ENCODE measurements at places on chromosomes 2 and 18.

- DNase-seq = no peak
These were observed 44.3 kb downstream of the CYRIA start for GRCh38 chr2:16621316-16621715.

GRCh38 chr2:64114912-64115277 is 29.3 kb downstream of the PELI1 start:
- DNase-seq = no peak

DNA sequence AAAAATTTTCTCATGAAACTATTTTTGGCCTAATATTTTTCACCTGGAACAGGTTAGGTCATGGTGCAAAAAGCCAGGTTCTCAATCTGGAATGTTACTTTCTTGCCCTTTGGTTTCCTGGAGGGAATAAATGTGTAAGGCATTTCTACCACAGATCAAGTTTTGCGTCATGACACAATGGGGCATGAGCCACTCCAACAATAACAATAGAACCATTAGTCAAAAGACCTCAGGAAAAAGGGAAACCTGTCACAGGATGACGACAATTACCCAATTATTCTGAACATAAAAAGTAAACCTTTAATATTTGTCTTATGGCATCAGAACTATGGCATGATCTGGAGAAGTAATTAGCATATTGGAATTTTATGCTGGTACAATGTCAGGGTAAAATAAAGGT is 88.2 kb upstream of the HNRNPA3 start:
- no peak for DNase-seq

- no peak for DNase-seq
These were observed 7.5 kb upstream of the RNF144A start for GRCh38 chr2:6909431-6910385.

- DNase-seq = no peak
These were observed 48.9 kb downstream of the LAMA3 start for GRCh38 chr18:23738151-23738550.

GRCh38 chr18:4130734-4131719 is 324.1 kb downstream of the DLGAP1 start:
- DNase-seq = no peak

GRCh38 chr2:65320946-65321345 is 93.3 kb downstream of the ACTR2 start:
- DNase-seq = no peak

DNA sequence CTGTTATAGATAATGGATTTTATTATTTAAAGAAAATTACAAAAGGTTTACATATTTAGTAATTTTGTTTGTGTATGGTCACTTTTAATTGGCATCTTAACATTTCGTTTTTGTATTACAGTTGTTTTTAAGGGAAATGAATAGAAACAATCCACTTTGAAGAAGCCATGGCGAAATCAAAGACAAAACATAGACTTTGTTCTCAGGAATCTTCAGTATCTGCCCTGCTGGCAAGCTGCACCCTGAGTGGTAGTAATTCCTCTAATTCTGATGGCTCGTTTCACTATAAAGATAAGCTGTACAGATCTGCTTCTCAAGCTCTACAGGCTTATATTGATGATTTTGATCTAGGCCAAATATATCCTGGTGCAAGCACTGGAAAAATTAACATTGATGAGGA is 2.7 kb downstream of the C18orf54 start:
- no peak for DNase-seq

- no peak for DNase-seq
These were observed 49.3 kb upstream of the DNAJC10 start for GRCh38 chr2:182666674-182667314.

DNA sequence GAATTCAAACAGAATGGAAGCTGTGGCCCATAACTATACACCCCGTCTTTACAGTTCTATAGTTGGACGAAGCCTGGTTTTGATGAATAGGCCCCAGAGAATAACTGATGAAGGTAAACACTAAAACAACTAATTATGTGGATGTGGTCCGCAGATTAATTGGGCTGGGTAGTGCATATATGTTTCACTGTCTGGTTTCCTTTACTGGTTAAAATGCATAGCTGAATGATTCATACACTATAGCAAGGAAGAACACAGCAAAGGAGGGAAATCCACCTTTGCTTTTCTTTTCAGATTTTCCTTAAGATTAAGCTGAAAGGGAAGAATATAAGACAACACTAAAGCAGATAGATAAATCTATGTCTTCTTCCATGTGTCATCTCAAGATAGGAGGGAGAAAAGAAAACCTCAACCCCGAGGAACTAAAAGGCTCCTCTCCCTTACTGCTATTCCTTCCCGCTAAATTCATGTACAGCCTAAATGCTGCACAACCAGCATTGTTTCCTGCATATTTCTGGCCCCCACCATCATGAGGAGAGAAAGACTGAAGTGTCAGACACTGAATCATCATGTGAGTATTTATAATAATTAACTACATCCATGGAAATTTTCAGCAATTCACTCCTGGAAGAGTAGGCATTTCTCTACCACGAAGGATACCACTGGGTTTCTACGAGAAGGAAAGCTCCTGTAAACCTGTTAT is 297.1 kb upstream of the CCDC68 start:
- no peak for DNase-seq

DNA sequence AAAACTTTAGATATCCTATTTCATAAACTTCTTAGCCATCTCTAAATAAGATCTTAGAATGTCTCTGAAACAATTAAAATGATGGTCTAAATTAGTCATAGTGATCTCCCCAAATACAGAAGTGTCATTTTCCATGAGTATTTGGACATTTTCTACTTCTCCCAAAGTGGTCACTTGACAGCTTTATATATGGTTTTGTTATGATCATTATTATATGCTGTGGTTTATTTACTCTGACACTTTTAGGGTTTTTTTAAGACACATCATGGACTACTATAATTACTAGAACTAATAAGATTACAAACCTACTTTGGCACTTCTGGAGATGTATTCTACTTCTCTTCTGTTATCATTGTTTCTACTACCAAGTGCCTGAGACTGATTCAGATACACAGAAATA is 47.1 kb downstream of the SLC25A12 start:
- no peak for DNase-seq

DNA sequence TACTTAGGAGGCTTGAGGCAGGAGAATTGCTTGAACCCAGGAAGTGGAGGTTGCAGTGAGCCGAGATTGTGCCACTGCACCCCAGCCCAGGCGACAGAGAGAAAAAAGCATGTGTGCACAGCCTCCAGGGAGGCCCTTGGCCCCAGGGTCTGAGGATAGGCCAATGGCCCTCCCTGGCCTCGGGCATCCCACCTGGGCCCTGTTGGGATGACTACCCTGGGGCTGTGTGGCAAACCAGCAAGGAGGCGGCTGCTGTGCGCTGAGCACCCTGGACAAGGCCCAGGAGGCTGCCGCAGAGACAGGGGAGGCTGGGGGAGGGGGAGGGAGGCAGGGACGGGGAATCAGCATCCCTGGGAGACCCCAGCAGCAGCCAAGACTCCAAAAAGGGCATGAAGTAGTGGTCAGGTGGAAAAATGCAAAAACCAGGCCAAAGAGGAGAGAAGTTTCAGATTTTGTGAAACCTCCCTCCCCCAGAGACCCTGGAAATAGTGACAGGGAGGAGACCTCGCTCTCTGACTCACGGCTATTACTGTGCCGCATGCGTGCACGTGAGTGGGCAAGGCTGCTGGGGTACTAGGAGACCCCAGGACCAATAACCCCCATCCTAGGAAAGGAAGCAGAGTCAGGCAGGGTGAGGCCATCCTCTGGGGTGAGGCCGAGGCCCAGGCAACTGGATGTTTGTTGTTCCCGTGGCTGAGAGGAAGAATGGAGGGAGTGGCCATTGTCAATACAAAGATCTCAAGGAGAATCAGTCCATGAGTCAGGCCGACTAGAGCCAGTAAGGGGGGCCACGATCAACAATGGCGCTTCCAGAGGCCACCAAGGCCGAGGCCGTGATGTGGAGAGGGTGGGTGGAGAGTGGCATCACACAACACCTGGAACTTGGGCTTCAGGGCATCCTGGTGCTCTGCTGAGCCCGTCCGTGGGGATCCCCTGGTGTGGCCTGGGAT is 16.0 kb upstream of the B3GNT7 start:
- DNase-seq = no peak

- DNase-seq = no peak
These were observed 14.9 kb upstream of the LCT start for GRCh38 chr2:135851858-135852257.

DNA sequence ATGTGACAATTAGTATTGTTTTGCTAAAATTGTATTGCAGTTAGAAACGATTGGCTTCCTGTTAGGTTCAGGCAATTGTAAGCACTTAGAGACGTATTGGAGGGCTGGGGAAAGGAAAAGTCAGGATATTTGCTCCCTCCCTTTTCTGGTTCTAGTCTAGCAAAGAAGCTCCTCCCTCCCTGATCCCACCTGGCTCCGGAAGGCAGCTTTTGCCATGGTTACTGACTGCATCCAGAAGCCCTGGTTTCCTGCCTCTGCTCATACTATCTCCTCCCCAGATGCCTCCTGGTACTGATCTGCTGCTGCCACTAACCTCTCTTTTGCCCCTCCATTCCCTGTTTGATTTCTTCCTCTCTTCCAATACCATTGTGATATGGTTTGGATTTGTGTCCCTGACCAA is 275.9 kb downstream of the MREG start:
- no peak for DNase-seq

DNA sequence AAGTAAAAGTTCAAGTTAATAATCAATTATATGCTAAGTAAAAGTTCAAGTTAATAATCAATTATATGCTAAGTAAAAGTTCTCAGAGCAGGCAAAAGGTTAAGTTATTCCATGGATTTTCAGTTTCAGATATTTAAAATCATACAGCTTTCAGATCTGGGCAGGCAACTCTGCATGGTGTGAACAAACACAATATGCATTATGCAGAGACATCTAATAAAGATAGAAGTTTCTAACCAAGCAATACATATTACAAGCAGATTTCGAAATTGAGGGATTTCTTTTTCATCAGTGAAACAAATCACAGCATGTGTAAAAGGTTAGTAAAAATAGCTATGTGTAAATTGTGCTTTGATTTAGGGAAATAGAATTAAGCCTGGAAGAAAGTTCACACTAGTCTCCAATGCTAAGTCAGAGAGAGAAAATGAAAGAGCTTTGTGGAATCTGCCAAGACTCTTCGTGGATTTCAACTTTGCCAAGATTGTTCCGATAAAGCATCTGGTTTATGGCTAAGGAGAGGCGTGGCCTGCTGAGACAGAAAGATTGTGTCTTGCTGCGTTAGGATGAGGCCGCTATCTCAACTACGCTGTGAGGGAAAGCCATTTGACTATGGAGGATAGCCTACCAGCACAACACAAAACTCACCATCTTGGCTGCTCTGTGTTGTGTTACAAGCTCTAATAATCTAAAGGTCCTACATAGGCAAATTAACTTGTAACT is 60.1 kb upstream of the SLC16A14 start:
- DNase-seq = no peak

- DNase-seq = no peak
These were observed 170.6 kb upstream of the SPHKAP start for GRCh38 chr2:228352048-228352447.

DNA sequence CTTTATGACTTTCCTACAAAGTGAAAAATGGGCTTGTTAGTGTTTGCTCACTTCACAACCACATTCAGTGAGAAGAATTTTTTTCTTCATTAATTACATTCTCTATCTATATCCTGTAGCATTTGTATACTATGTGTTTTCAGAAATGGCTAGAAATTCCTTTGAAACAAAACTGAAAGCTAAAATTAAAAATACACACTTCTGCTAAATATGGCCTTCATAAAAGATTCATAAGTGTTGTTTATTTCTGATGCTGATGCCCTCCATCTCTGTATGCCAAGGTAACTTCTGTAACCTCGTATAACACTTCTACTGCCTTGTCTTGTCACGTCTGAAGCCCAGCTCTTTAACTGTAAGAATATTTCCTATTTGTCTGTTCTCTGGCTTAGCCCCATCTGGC is 59.8 kb downstream of the PMAIP1 start:
- DNase-seq = no peak

- DNase-seq = no peak
These were observed 94.1 kb downstream of the BIN1 start for GRCh38 chr2:127012868-127013267.

DNA sequence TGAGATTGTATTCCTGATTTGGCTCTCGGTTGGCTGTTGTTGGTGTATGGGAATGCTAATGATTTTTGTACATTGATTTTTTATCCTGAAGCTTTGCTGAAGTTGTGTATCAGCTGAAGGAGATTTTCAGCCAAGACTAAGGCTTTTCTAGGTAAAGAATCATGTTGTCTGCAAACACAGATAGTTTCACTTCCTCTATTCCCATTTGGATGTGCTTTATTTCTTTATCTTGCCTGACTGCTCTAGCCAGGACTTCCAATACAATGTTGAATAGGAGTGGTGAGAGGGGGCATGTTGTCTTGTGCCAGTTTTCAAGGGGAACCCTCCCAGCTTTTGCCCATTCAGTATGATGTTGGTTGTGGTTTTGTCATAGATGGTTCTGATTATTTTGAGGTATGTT is 90.4 kb downstream of the CYP26B1 start:
- no peak for DNase-seq

GRCh38 chr18:46236156-46236555 is 132.0 kb downstream of the HAUS1 start:
- DNase-seq = no peak

DNA sequence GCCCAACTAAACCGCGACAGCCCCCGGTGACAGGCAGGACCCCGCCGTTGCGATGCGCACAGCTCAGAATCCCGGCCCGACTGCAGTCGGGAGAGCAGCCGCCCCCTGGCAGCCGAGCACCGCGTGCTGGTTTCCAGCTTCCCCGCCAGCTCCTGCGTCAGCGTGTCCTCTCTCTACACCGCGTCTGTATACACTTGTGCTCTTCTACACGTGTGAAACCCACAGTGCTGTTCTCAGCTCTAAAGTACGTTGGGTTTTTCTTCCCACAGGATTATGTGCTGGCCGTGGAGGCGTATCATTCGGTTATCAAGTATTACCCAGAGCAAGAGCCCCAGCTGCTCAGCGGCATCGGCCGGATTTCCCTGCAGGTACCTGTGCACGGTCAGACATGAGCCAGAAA is 54.0 kb downstream of the ADI1 start:
- DNase-seq = no peak

GRCh38 chr18:48545757-48546321 is 7.0 kb downstream of the CTIF start:
- no peak for DNase-seq

- DNase-seq = no peak
These were observed 186.1 kb upstream of the SALL3 start for GRCh38 chr18:78793313-78794070.

DNA sequence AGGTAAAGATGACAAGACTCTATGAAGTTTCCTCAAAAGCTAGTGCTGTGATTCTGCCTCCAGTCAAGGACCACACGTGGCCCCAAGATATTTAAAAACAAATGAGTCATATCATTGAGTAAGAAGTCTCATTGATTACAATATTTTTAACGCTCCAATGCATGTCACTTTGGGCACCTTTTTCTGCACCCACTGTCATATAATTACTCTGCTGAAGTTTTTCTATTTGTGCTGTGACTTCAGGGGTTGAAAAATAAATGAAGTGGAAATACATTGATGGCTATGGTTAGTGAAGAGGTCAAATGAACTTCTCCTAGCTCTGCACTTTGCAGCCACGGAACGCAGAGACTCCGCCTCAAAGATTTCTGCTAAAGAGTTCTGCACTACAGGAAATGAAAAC is 344.3 kb upstream of the KYNU start:
- no peak for DNase-seq

GRCh38 chr2:75525434-75526310 is 35.1 kb downstream of the EVA1A start:
- no peak for DNase-seq

Data from stimulated activated CD8-positive, alpha-beta memory T cell treated with anti-CD3 and anti-CD28 coated beads, Interleukin-2, amount 100 ng/mL, for 1 hour (primary cell).